ENCODE measurements at places on chromosomes 7 and 10.
A peak's percentile ranks its signal among the peaks of the same experiment; 100 is the strongest.

DNA sequence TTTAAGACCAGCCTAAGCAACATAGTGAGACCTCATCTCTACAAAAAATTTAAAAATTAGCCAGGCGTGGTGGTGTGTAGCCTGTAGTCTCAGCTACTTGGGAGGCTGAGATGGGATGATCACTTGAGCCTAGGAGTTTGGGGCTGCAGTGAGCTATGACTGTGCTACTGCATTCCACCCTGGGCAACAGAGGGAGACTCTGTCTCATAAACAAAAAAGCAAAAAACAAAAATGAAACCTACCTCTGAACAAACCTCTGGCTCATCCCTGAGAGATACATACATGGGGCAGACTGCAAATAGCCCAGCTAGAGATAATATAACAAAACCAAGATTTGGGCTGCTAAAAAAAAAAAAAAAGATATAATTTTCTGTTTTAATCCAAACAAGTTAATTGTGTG, 19.5 kb downstream of the C10orf67 start:
- DNase-seq = no peak

DNA sequence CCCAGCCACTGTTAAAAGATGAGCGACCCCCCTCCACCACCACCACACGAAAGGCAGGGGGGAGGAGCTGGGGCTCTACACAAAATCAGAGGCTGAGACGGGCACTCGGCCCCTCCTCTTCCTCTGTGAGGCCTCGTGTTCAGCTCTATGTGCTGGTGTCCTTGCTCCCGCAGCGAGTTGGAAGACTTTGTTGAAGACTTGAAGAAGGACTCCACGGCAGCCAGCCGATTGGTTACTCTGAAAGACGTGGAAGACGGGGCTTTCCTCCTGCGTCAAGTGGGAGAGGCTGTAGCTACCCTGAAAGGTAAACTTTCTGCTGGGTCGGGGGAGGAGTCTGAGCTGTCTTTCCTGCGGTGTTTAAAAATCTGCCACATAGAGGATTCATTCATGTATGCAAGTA, 203.7 kb downstream of the ARHGAP21 start:
- DNase-seq = peak; percentile 20

DNA sequence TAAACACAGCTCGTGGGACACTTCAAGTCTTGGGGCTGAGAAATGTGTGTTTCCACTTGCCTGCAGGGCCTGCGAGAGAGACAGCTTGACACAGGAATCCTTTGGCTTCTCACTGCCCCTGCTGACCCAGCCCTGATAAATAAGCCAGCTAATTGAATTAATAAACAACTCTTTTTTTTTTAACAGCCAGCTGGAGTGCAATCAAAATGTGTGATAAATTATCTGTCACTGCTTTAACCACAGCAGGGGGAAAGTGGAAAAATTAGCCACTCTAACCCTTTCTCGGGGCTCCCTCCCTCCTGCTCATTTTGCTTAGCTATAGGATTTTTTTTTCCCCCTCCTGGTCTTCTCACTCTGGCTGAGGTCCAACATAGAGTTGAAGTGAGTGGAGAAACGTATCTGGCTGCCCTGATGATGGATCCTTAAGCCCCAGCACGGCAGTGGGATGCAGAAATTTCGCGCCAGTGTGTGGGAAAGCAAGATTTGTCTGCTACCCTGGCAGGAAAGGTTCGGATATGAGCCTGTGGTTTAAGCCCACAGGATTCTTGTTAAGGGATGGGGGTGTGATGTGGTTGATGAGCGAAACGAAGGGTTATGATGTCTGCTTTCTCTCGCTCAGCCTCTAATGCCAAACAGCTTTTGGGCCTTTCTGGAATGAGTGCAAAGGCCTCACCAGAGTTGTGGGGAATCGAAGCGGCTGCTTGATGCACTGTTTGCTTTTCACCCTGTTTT, 173.8 kb downstream of the TRIL start:
- no peak for DNase-seq

DNA sequence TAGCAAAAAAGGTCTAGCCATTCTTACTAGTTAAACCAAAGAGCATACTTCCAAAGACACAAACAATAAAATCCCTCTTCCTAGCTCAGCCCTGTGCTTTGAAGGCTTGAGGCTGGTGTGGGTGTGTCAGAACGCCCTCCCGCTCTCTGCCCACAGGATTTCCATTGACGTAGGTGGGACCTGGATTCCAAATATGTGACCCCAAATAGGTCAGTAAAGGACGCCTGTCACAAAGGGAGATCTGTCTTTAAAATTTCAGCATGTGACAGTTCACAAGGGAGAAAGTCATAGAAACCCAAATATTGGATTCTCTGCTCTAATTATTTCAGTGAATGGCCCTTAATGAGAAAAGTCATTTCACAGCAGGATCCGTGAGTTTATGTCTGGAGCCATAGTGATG, 39.9 kb upstream of the LYZL1 start:
- no peak for DNase-seq

DNA sequence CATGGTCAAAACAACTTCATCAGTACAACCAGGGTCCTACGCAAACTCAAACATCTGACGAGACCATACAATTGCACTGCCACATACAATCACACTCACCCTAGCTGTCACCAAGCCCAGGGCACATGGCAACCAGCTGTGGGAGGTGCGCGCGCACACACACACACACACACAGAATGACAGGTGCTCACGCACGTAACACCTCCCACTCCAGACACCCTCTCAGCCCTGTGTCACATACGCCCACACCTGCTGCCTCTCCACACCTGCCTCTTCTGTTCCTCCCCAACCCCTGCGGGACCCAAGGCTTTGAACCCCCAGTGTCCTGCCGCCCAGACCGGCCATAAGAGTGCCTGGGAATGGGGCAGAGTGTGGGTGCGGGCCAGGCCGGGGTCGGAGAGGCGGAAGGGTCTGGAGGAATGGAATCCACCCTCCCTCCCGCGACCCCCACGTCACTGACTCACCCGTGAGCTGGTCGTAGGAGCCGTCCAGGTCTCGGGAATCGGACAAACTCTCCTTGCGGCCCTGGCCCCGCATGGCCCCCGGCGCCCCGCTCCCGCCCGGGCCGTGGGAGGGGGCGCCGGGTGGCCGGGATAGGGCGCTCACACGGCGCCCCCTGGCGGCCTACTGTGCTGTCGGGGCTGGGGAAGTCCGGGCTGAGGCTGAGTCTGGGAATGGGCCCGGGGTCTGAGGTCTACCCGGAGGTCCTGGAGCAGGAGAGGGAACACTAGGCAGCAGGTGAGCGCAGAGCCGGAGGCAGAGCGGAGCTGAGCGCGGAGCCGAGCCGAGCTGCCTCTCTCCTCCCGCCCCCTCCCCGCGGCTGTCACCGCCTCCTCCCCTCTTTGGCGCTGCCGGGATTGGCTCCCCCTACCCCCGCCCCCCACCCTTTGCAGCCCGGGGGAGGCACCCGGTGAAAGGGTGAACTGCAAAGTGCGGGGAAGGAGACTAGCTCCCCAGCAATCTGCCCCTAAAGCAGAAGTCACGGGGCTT, at the start of gene KCNIP2:
Gene KCNIP2, minus strand, starts transcription at position 769 of the 990 bp plus-strand sequence. Its CDS starts 232 bp downstream, at position 537.
- DNase-seq = no peak

DNA sequence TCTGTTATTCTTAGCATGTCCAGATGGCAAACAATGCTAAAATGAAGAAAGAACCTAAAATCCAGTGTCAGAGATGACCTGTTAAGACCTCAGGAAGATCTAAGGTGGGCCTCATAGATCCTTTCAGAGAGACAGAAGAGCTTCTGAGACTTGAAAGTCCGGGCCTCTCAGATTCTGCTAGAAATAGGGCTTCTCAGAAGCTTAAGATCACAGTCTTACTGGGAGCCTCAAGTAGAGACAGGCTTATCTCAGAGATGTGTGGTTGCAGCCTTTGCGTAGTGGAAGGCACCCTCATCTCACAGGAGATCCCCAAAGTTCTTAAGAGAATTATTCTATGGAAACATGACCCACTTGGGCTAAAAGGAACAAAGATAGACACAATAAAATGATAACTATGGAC, 642.8 kb downstream of the TNS3 start:
- no peak for DNase-seq

- DNase-seq = no peak
Measured at GRCh38 chr10:6924166-6924565, 344.1 kb upstream of the PRKCQ start.

GRCh38 chr7:23072922-23073321, 32.7 kb upstream of the KLHL7 start:
- no peak for DNase-seq

DNA sequence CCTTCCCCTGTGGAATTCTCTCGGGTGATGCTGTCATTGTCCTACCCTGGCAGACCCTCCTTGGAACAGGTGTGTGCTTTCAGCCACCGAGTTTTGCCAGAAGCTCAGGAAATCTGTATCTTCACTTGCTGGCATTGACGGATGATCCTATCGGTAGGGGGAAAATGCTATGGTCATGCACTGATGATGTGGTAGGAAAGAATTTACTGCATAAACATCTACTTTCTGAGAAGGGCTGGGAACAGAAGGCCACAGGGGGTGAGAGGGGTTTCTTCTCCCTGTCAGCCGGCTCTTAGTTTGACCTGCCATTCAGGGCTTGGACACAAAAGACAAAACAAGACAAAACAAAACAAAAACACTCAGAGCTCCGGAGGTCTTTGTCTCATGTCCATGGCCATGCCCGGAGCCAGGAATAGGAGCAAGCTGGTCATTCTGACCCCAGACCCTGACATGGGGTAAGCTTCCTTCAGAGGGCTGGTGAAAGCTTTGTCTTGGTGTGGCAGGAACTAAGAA, 43.6 kb upstream of the CARD11 start:
- no peak for DNase-seq

DNA sequence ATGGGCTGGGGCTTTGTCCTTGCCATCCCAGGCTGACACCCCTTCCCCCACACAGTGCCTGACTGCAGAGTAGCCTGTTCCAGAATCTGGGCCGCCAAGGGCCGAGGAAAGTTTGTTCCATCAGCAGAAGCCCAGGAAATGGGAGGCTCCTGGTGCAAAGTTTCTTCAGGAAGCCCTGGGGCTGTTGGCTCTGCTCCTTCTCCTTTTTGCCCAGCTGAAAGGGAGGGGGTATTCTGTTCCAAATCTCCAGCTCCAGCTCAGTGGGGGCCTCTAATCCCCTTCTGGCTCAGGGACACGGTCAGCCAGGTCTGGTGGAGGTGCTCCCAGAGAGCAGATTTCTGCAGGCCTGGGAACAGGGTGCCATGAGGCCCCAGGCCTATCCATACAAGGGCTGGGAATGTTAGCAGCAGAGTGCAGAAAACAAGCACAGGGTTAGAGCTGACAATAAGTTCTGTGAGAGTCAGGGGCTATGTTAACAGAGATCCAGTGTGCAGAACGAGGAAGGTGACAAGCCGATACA, 399.5 kb downstream of the RPS24 start:
- no peak for DNase-seq

GRCh38 chr7:134200970-134201369, 73.8 kb downstream of the LRGUK start:
- no peak for DNase-seq

Measured in stimulated activated CD8-positive, alpha-beta memory T cell treated with anti-CD3 and anti-CD28 coated beads, Interleukin-7, amount 100 ng/mL, for 48 hours (primary cell).